Central memory CD4-positive, alpha-beta T cell (primary cell): ENCODE measurements at places on chromosomes 3 and 15.

GRCh38 chr3:47380601-47381316, at the start of gene PTPN23:
Gene PTPN23, plus strand, starts transcription at chr3:47381021. Its CDS starts 76 bp downstream, at chr3:47381097.
- DNase-seq: peak; percentile 98

- no peak for DNase-seq
Measured at GRCh38 chr3:139546772-139547171, 7.2 kb upstream of the RBP1 start.

- DNase-seq: no peak
Measured at GRCh38 chr15:42149493-42150218, 6.8 kb downstream of the PLA2G4F start.

GRCh38 chr15:85620690-85621049, 174.1 kb downstream of the KLHL25 start:
- peak; percentile 23 for DNase-seq
